ENCODE measurements at places on chromosomes 3 and 15.
A peak's percentile ranks its signal among the peaks of the same experiment; 100 is the strongest.

GRCh38 chr3:136858381-136858780, 3.6 kb upstream of the NCK1 start:
- DNase-seq = no peak

DNA sequence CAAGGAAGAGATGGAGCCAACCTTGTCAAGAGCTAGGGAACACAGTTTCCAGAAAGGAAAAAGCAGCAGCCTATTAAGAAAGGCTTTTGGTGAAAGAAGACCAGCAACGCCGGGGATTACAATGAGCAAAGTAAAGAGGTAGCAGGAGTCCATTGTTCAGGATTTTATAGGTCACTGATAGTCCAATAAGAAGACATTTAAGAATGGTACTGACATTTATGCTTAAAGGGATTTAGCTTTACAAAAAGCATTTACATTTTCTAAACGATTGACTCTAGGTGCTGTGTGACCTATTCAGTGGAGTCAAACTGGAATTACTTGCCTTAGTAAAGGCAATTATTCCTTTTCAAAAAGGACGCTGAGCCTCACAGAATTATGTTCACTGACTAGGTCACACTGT, 40.8 kb downstream of the CSNK1G1 start:
- peak; percentile 22 for DNase-seq

GRCh38 chr15:100869151-100869999, 10.3 kb upstream of the ALDH1A3 start:
- DNase-seq = peak; percentile 30

- no peak for DNase-seq
These were observed 10.8 kb downstream of the THRB start for GRCh38 chr3:24483873-24484272.

GRCh38 chr3:24828011-24828410, 333.4 kb upstream of the THRB start:
- no peak for DNase-seq

DNA sequence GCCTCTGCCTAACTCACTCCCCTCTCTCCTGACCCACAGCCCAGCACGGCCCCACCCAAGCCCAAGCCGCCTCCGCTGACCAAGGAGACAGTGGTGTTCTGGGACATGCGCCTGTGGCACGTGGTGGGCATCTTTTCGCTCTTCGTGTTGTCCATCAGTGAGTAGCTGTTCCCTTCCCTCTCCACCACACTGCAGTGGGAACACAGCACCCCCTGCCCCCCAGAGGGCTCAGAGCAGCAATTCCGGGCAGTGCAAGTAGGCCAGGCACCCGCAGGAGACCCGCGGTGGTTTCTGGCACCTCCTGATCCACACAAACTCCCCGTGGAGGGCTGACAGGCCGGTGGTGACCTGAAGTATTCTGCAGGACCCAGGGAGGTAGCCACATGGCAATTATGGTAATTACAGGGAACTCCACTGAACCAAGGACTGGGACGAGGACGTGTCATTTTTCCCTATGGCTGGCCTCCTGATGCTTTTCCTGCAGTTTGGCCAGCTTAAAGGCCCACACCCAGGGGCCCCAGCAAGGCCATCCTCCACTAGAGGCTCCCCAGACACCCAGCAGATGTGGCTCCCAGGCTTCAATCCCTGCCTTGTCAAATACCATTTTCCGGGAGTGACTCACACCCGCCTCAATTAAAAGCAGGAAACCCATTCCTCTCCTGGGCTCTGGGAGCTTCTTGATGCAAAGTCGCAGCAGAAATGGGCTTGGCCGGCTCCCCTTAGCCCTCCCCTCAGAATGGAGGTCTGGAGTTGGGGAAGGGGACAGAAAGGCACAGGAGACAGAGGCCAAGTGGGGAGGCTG, 4.8 kb downstream of the TMIE start:
- peak; percentile 68 for DNase-seq

GRCh38 chr15:51888593-51889195, 59.2 kb downstream of the TMOD3 start:
- DNase-seq = peak; percentile 48

- DNase-seq = no peak
These were observed 33.1 kb downstream of the CP start for GRCh38 chr3:149188494-149188893.

GRCh38 chr3:190031887-190032752, 88.6 kb downstream of the P3H2 start:
- DNase-seq = no peak

GRCh38 chr3:78762121-78762520, 1005.7 kb downstream of the ROBO1 start:
- no peak for DNase-seq
